ENCODE measurements at places on chromosomes 6 and 20.

GRCh38 chr6:75144386-75144785 is 61.5 kb downstream of the COL12A1 start:
- DNase-seq = no peak

GRCh38 chr6:139256087-139256486 is 35.7 kb downstream of the TXLNB start:
- no peak for DNase-seq

- DNase-seq = no peak
Measured at GRCh38 chr6:170344631-170345576, 38.3 kb downstream of the FAM120B start.

DNA sequence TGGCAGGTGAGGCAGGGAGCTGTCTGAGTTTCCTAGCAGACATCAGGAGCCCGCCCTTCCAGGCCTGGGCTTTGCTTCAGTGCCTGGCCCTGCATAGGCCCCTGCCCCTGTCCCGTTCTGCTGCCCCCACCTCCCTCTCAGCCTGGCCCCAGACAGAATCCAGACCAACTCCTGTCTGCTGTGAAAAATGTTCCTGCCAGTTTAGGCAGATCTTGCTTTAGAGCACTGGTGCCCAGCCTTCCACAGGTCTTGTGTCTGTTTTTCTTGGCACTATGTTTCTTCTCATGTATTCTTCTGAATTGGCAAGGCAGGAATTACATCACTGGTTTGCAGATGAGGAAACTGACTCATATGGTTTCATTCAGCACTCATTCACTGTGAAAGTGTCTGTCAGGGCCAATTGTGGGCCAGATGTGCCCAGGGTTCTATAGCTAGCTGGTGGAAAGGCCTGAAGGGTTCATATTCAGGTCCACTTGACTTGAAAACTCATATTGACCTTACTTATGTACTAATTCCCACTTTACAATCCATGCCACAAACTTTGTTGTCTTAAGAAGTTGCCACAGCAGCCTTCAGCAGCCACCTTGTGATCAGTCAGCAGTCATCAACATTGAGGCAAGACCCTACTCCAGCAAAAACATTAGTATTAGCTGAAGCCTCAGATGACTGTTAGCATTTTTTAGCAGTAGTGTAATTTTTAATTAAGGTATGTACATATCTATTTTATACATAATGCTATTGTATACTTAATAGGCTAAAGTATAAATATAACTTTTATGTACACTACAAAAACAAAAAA is 40.5 kb downstream of the HLA-F start:
- DNase-seq = no peak

DNA sequence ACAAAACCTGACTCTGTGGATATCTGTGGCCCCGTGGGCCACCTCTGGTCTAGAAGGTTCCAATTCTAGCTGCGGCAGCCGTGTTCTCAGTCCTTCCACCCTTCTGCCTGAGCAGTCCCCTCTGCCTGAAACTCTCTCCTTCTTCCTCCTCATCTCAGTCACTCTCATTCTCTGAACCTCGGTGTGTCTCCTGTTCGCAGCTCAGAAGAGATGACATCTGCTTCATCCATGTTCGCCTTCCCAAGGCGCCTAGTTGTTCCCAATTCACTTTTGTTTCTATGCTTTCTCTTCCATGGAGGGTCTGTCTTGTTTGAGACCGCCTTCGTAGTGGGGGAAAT is 95.5 kb downstream of the CEBPB start:
- no peak for DNase-seq

- no peak for DNase-seq
Measured at GRCh38 chr6:160992061-160992979, 751 bp downstream of the MAP3K4 start.

DNA sequence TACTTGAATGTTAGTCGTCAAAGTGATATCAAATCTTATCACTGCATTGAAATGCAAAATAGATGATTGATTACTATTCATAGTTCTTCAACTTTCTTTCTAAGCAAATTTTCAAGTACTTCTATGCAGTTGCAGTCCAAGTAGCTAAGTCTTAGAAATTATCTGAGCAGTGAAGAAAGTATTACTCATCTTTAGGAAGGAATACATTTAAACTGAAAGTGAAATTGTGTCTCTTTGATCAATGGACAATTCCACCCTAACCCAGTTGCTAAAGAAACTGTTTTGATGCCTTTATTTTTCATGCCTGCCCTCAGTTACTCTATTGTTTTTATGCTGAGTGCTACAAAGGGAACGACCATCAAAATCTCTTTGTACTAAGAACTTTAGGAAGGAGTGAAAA is 337.4 kb downstream of the GRIK2 start:
- no peak for DNase-seq

- DNase-seq = no peak
Measured at GRCh38 chr6:63572747-63573075, 431 bp downstream of the LOC128125822 start.

- DNase-seq = no peak
Measured at GRCh38 chr20:17653835-17654648, 28.0 kb downstream of the RRBP1 start.

DNA sequence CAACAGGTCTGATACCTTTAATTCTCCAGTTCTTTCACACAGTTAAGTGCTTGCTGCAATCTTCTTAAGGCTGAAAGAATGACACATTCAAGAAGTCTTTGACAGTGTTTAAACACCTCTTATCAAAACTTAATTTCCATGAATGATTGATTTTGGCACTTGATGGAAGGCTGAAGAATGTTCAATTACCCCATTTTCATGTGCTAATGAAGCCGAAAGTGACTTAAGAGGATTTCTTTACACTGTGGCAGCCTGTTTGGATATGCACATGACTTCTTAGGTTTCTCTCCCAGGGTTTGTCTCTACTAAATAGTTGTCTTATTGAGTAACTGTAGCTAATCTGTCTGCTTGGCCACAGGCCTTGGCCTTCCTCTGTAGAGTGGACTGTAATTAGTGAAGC is 81.1 kb upstream of the PRDM1 start:
- no peak for DNase-seq

- DNase-seq = no peak
Measured at GRCh38 chr6:148317739-148318138, 24.9 kb upstream of the SASH1 start.

DNA sequence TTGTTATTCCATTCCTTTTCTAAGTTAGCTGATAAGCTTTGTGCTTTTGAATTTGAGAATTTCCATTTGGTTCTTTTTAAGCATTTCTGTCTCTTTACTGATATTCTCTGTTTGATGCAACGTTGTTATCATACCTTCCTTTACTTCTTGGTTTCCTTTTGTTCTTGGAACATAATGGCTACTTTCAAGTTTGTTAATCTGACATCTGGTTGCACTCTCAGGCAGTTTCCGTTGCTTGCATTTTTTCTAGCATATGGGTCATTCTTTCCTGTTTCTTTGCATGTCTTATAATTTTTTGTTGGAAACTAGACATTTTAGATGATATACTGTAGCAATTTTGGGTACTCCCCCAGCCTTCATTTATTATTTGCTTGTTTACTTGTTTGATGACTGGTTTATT is 12.5 kb downstream of the CDC5L start:
- no peak for DNase-seq

DNA sequence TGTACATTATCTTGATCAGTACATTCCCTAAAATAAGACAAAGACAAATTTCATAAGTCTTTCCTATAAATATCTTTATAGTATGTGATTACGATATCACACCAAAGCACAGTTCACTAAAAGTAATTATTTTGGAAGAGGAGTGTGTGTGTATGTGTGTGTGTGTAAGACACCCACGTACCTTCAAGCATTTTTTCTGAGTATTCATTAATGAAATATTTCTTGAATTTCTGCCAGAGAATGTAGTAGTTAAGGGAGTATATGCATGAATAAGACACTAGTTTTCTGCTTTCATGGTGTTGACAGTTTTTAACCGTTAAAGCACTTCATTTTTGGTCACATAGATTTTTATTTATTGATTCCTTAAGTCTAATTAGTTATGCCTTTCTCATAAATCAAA is 36.8 kb downstream of the MANEA start:
- no peak for DNase-seq

GRCh38 chr20:36490191-36490590 is 51.1 kb upstream of the MYL9 start:
- no peak for DNase-seq

- no peak for DNase-seq
Measured at GRCh38 chr6:21281366-21281765, 312.2 kb upstream of the SOX4 start.

DNA sequence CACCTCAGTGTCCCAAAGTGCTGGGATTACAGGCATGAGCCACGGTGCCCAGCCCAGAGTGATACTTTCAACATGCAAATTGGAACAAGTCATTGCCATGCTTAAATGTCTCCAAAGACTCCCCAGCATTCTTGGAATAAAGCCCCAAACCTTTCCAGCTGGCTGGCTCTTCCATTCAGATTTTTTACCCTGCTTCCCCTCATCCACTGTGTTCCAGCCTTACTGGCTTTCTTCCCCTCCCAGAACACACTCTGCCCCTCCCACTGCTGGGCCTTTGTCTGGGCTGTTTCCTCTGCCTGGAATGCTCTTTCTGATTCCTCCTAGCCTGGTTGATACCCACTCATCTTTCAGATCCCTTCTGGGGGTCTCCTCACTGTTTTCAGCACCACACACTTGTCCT is 40.1 kb upstream of the NNAT start:
- no peak for DNase-seq

GRCh38 chr20:63456429-63457284 is 15.8 kb downstream of the KCNQ2 start:
- no peak for DNase-seq

- no peak for DNase-seq
Measured at GRCh38 chr6:147509891-147510290, 1.4 kb downstream of the SAMD5 start.

DNA sequence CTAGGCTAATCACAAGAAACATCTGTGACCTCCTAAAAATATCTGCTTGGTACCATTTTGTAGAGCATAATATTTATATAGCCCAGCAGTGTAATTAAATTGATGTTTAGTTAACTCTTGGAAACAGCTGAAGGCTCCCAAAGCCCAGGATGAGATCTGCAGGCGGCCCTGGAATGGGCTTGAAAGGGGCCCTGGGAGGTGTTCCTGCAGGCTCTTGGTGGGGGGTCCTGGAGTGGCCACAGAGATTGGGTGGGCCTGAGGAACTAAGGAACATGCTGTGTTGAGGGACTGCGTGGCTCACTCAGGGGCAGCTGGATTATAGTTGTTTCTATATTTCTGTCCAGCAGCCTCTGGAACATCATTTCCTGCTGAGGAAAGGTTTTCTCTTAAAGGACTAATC is 9.2 kb downstream of the SCP2D1 start:
- no peak for DNase-seq

- DNase-seq = no peak
Measured at GRCh38 chr6:161434350-161434749, 160.5 kb upstream of the AGPAT4 start.

DNA sequence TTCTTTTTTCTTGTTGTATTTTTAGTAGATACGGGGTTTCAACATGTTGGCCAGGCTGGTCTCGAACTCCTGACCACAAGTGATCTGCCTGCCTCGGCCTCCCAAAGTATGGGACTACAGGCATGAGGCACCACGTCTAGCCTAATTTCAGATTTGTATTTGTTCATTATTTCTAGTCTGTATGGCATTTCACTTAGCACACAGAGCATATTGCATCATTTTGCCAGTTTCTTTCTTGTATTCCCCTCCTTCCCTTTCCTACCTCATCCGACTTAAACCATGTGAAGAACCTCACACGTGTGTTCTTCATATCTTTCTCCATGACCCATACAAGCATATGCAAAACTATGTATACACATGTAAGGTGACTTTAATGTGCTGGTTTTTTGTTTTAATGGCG is 470.0 kb downstream of the CBLN4 start:
- DNase-seq = no peak

GRCh38 chr6:108610957-108611586 is 50.4 kb downstream of the FOXO3 start:
- DNase-seq = no peak

- DNase-seq = no peak
Measured at GRCh38 chr6:39224523-39225182, 4.6 kb downstream of the KCNK5 start.

- no peak for DNase-seq
Measured at GRCh38 chr20:48669946-48670605, 157.7 kb downstream of the PREX1 start.

DNA sequence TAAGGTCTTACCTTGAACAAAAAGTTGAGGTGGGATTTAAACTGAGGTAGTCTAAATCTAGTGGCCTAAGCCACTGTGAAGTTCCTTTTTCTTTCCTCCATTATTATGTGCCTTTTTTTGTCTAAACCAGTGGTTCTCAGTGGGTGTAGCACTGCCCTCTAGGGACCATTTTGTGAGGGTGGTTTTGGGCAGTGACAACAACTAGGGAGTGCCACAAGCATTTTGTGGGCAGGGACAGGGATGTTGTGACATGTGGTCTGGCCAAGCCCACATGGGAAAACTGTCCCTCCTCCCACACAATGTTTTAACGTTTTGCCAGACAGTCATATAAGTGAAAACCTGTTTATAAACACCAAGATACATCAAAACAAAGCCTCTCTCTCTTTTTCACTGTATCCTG is 899.4 kb upstream of the FLRT3 start:
- DNase-seq = no peak

GRCh38 chr6:117676577-117677218 is 1.4 kb downstream of the NUS1 start:
- no peak for DNase-seq

- DNase-seq = no peak
Measured at GRCh38 chr6:30465595-30466306, 23.6 kb upstream of the HLA-E start.

GRCh38 chr6:132950566-132950965 is 136.2 kb downstream of the RPS12 start:
- DNase-seq = no peak

GRCh38 chr6:13427801-13428582 is 59.4 kb downstream of the GFOD1 start:
- DNase-seq = peak; percentile 40

- no peak for DNase-seq
Measured at GRCh38 chr6:84119277-84119676, 85.7 kb downstream of the MRAP2 start.

- peak; percentile 87 for DNase-seq
Measured at GRCh38 chr20:32652739-32653526, 20.8 kb downstream of the C20orf203 start.

DNA sequence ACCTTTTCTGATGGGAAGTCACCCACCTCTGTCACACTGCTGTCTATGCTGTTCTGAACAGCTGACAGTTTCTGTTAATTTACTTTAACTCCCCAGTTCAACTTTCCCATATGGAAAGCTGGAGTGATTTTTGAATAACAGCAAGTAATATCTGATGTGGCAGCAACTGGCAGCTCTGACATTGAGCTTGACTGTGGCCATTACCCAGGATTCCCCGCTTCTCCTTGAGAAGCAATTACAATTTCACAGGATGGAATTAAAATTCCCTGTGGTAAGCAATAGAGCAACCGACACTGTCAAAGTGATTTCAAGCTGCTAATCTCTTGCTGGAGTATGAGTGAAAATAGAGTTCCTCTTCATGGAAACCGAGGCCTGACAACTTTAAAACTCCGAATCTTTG is 348.1 kb upstream of the SOX4 start:
- no peak for DNase-seq

GRCh38 chr20:17969278-17969883 is 563 bp downstream of the MGME1 start:
- no peak for DNase-seq

All from activated naive CD4-positive, alpha-beta T cell (primary cell).